Stimulated activated CD4-positive, alpha-beta T cell treated with anti-CD3 and anti-CD28 coated beads, Interleukin-2, amount 100 ng/mL, for 48 hours (primary cell): ENCODE measurements at places on chromosomes 3 and 15.

DNA sequence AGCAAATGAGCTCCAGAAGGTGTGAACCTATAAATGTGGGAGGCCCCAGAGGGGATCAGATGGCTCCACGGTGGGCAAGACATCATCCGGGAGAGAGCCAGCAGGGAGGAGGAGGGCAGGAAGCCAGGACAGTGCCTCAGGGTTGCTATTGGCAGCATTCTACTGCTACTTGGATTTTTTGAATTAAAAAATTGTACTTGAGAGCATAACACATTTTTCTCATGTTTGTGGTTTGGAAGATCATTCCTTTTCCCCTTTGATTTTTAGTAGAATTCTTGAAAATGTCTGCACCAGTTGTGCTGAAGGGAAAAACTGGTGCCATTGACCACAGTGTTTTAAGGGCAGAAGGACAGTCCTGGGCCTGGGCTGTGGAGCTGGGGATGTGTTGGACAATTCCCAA is 59.2 kb downstream of the LYZL4 start:
- no peak for DNase-seq

DNA sequence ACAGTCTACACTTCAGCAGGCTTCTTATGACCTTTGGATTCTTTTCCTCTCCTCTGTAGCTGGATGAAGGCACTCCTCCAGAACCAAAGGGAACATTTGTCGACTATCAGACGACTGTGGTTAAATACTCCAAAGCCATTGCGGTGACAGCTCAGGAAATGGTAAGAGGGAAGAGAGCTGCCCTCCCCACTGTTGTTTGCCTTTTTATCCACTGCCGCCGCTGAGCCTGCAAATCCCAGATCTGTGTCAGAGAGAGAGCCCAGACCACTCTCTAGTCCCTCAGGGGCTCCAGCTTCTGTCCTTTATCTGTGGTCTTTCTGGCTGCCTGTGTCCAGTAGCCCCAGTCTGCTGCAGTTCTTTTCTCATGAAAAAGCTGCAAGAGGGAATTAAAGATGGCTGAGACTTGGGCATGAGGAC is 261.5 kb upstream of the TPM1 start:
- no peak for DNase-seq

DNA sequence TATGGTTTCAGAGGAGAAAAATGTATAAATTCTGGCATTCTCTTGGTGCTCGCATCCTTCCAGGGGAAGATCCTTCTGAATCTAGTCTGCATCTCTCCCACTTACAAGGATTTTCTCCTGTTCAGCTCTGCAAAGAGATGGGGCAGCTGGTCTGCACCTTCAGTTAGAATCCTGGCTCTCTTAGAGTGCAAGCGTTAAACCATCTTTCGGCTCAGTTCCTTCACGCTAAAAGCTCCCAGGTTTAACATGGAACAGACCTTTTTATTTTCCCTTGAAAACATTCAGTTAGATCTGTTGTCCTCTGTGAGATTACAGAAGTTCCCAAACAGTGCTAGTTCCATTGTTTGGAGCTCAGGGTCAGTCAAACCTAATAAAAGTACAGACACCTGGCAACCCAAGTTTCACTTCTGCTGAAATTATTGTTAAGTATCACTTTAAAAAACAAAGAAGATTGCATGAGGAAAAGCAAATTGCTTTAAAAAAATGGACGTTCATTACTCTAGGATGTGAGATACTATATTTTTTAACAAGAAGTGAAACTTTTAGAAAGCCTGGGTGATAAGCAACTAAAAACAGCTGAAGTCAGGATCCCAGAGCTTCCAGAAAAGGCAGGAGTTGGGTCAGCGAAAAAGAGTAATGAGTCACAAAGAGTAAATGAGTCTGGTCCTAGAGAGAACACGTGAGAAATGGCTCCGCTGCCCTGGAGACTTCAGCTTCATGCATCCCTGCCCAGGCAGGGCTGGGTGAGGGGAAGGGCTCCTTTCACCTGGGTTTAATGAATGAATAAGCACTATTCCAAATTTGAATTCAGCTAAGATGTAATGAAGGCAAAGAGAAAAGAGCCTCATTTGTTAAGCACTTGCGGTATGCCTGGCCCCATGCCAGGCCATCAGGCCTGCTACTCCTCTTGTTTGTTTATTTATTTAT is 63.3 kb downstream of the ABTB1 start:
- no peak for DNase-seq

- DNase-seq: peak; percentile 10
Measured at GRCh38 chr3:135503760-135504686, 461.5 kb upstream of the PPP2R3A start.

DNA sequence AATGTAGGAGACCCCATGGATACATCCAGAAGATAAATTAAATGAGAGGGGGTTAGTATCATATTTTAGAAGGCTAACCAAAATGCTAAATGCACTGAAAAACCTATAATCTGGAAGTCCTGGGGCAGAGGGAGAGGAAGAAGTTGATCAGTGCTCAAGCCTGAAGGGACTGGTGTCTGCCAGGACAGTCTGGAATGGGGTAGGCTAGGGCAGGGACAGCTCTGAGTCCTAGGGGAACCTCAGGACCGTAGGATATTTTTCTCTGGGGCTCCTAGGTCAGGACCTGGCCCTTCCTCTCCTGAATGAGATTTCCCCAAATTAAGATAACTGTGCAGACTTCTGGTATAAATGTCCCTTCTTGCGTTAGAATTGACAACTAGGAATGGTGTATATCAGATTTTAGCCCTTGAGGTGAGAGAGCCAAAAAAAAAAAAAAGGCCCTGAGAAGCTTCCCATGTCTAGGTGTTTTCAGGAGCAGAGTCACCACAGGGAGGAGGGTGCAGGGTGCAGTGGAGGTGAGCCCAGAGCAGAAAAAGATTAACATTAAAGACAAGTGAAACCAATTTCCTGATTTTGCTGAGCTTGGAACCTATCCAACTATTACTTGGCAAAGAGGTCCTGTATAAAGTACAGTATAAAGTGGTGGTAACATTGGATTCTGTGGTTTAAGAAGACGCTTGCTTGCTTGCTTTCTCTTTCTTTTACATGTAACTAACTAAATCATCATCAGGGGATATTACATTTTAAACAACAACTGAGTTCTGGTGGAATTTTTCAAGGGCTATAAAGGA is 63.5 kb downstream of the HACD2 start:
- DNase-seq: no peak

GRCh38 chr3:5136211-5136918 is 14.3 kb downstream of the ARL8B start:
- DNase-seq: no peak

DNA sequence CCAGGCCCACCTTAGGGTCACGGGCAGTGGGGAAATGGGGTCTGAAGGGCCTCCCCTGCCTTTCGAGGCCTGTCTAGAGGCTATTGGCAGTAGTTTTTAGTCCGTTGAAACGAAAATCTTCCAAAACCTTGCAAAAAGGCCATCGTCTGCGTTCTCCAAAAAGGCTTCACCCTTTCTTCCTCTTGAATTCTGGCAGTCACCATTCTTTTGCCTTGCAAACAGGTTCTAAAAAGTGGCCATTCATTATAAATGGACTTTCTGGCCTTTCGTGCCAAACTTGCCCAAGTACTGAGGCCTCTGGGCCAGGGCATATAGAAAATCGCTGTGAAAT is 367 bp upstream of the TARS3 start:
- no peak for DNase-seq

- DNase-seq: no peak
Measured at GRCh38 chr3:126052196-126053058, 31.5 kb downstream of the SLC41A3 start.

DNA sequence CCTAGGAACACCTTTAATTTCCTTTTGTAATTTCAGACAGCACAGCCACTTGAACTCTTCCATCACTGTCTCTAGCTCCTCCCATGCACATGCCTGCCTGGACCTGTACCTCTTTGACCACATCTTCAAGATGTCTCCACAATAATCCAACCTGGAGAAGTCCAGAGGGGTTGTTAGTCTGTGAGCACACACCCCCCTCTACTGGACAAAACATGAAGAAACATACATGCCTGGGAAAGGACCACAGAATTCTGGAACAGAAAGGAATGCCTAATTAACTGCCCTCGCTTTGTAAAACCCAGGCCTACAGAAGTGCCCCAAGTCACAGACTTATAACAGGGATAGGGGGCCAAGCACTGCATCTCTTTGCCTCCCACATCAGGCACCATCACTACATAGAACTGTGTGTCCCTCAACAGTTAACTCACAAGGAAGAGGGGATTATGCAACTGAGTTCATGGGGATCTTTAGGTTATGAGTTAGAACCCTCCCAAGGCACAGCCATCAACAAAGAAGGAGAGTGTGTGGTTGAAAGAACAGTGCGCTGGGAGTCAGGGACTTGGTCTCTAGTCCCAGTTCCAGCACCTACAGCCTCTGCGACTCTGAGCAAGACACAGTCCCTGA is 61.7 kb downstream of the FMN1 start:
- no peak for DNase-seq

DNA sequence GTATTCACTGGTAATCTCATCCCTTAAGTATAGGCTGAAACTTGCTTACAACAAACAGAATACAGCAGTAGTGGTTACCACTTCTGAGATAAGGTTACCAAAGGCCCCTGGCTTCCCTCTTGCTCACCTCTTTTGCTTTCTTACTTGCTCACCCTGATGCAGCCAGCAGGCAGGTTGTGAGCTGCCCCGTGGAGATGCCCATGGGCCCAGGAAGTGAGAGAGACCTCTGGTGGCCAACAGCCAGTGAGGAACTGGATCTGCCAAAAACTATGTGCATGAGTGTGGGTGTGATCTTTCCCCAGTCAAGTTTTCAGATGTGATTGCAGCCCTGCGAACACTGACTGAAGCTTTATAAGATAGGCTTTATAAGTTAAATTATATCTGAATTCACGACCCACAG is 48.7 kb downstream of the NMNAT3 start:
- no peak for DNase-seq

GRCh38 chr3:98893740-98894139 is 7.8 kb downstream of the DCBLD2 start:
- no peak for DNase-seq

GRCh38 chr3:180875124-180875698 is 37.3 kb upstream of the FXR1 start:
- no peak for DNase-seq

DNA sequence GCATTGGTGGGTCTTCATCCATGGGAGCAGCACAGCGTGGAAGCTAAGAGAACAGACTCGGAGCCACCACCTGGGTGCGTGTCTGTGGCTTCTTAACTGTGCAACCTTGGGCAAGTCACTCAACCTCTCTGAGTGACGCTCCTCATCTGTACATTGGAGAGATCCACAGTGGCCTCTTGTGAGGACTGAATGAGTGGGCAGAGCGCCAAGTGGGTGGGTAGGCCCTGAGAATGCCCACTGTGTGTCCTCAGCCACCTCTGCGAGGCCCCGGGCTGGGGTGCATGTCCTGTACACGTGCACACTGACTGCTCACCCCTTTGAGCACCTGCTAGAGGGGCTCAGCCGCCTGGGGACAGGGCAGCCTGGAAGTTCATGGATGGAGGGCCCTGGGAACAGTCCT is 99.6 kb upstream of the PRR23E start:
- no peak for DNase-seq

DNA sequence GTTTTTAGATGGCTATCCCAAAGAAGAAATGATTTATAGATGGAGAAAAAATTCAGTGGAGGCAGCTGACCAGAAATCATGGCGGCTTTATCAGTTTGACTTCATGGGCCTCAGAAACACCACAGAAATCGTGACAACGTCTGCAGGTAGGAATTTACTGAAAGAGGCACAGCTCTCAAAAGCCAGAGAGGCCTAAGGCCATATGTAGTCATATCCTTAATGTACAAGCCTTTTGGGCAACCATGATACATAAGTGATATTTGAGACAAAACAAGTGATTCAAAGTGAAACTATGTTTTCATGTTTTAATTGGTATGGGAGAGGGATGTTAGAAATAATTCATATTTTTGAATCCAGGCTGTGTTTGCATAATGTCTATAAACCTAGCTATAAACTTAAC is 509.7 kb downstream of the GABRG3 start:
- DNase-seq: no peak

DNA sequence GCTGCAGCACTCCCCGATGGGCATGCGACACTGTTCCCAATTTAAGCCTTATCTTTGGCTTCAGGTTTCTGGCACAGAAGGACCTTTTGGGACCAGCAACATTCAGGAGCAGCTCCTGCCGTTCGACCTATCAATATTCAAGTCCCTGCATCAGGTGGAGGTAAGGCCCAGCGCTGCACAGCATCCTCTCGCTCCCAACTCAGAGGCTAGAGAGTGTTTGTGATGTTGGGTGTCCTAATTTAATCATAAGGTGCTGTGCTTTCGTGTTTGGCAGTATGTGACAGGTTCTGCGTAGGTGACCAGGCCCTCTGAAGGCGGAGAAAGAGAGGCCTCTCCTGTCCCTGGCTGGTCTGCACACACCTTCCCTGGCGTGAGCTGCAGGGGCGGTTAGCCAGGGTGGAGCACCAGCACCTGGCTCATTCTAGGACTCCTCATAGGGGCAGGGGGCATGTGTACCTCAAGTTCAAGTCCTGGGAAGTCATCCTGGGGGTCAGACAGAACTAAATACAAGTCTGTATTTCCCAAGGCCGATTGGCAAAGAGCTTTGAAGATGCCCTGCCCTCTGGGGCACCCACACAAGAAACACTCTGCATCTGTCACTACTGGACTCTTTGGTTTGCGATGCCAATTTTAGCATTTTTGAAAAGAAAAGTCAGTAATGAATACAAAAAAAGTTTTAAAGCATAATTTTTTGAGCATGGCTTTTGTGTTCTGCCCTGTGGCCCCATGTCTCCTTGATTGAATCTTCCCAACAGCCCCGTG is 17.0 kb downstream of the NISCH start:
- no peak for DNase-seq

DNA sequence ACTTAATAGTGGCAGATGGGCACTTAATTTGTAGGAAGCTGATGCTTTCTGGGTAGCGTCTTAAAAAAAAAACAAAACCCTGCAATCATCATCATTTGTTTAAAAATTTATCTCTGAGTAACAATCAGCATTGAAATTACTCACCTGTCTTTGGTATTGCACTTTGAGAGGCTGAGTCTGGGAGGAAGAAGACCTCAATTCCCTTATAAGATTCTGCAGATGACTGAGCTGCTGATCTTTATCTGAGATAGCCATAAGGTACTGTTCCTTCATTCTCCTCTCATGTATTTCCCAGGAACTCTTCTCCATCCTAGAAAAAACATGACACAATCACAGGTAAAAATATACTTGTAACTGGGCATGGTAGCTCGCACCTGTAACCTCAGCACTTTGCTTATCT is 16.4 kb upstream of the HCLS1 start:
- DNase-seq: no peak

- DNase-seq: no peak
Measured at GRCh38 chr3:147554332-147554731, 145.2 kb downstream of the ZIC1 start.

- no peak for DNase-seq
Measured at GRCh38 chr3:49638445-49638844, 35.7 kb upstream of the APEH start.

GRCh38 chr3:37262816-37263393 is 88.5 kb upstream of the LRRFIP2 start:
- no peak for DNase-seq
